ENCODE measurements at places on chromosomes 3 and 15.

DNA sequence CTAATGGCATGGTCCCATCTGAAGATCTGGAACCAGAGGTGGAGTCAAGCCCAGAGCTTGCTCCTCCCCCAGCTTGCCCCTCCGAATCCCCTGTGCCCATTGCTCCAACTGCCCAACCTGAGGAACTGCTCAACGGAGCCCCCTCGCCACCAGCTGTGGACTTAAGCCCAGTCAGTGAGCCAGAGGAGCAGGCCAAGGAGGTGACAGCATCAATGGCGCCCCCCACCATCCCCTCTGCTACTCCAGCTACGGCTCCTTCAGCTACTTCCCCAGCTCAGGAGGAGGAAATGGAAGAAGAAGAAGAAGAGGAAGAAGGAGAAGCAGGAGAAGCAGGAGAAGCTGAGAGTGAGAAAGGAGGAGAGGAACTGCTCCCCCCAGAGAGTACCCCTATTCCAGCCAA is 7.3 kb downstream of the EIF4G1 start:
- no peak for DNase-seq

DNA sequence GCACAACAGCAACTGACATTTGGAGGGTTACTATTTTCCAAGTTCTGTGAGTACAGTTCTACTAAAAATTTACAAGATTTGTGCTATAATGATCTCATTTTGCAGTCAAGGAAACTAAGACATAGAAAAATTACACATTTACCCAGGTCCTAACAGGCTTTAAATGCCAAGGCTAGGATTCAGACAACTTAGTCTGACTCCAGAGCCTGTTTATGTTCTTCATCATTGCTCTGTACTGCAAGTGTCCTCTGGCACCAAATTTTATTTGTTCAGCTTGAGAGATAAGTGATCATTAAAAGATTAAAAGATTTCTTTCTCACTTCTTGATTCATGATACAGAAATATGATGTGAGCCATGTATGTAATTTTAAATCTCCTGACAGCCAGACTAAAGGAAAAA is 290.8 kb downstream of the UBE2E2 start:
- DNase-seq = no peak

DNA sequence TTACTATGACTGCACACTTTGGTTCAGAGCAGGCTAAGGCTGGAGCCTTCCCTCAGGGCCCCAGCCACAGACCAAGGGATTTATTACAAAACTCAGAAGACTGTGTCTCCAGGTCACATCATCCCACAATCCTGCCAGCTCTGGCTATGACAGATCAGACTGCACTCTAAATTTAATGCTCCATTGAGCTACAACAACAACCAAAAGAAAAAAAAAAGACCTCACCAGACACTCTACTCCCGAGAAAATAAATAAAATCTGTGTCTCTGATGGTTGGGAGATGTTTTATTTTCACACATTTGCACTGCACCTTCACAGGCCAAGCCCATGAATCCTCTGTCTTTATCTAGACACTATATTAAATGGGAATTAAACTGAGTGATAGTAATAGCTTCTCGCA is 50.8 kb upstream of the CTNNB1 start:
- no peak for DNase-seq

GRCh38 chr3:48493203-48493501 is 10.8 kb downstream of the SHISA5 start:
- no peak for DNase-seq

DNA sequence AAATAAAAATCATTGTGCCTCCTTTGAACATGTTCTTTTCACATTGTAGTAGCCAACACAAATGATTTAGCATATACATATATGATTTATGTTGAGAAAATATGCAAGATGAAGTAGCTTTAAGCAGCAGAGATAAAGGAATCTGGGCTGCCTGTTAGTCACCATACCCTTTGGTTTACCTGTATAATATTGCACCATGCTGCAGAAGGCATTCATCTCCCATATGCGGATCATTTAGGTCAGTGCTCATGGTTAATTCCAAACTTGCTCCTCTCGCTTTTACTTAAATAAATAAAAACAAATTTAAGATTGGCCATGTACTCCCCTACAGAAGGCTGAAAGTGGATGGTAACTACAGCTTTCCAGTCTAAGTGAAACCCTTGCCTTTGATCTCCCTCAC is 86.7 kb upstream of the TBL1XR1 start:
- DNase-seq = no peak

GRCh38 chr15:43420435-43420834 is 49.5 kb downstream of the TUBGCP4 start:
- DNase-seq = no peak

DNA sequence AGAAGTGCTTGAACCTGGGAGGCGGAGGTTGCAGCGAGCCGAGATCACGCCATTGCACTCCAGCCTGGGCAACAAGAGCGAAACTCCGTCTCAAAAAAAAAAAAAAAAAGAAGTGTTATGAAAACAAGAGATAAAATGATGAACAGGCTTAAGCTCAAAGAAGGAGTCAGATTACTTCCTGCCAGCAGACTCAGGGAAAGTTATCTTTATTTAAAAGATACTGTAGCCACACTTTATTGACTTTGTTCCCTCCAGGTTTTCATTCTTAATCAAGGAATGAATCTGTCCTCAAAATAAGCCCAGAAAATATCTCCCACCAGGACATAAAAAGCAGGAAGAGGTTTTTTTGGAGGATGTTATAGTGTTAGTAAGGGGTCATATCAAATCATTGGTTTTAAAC is 176.5 kb upstream of the KCNMB2 start:
- DNase-seq = no peak

GRCh38 chr3:196994056-196994455 is 25.4 kb upstream of the PIGZ start:
- no peak for DNase-seq

GRCh38 chr3:182937293-182938051 is 42.9 kb downstream of the DCUN1D1 start:
- DNase-seq = no peak

GRCh38 chr3:57169108-57169507 is 4.0 kb upstream of the IL17RD start:
- DNase-seq = no peak

GRCh38 chr3:13078163-13078905 is 5.1 kb upstream of the IQSEC1 start:
- no peak for DNase-seq

- DNase-seq = no peak
Observed at GRCh38 chr3:123724306-123724705, 139.5 kb upstream of the HACD2 start.

GRCh38 chr3:131591394-131592014 is 88.7 kb upstream of the MRPL3 start:
- DNase-seq = no peak

- DNase-seq = no peak
Observed at GRCh38 chr15:52095597-52096262, 16.8 kb downstream of the BCL2L10 start.

- no peak for DNase-seq
Observed at GRCh38 chr3:25424614-25425013, 3.4 kb upstream of the RARB start.

Data from activated T-helper 1 cell treated with Interleukin-2 at 50 U/mL for 16 hours (primary cell).